ENCODE measurements at places on chromosomes 3 and 15.
A peak's percentile ranks its signal among the peaks of the same experiment; 100 is the strongest.

DNA sequence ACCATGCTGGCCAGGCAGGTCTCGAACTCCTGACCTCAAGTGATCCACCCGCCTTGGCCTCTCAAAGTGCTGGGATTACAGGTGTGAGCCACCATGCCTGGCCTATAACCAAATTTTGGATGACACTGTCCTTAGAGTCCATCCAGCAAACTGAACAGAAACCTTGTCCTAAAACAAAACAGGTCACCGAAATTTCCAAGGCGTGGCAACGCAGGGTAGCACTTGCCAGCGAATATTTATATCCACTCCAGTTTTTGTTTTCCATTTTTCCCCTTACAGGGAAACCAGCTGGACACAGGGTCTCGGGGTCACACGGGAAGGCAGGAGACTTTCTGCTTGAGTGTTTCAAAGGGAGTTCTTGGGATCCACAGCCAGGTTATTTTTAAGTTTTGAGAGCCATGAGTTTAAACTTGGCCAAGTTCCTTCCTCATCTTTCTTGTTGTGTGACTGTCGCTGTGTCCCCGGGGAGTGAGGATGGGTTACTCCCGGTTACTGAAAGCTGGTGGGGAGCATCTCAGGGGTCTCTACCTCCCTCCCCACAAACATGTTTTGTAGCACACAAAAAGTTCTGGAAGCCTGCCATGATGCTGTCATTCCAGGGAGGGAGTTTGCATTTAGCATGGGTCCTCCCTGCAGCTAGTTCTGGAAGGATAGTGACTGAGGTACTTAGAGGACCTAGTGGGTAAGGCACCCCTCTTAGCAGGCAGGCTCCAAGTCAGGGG is 12.6 kb downstream of the LIMD1 start:
- DNase-seq = no peak

DNA sequence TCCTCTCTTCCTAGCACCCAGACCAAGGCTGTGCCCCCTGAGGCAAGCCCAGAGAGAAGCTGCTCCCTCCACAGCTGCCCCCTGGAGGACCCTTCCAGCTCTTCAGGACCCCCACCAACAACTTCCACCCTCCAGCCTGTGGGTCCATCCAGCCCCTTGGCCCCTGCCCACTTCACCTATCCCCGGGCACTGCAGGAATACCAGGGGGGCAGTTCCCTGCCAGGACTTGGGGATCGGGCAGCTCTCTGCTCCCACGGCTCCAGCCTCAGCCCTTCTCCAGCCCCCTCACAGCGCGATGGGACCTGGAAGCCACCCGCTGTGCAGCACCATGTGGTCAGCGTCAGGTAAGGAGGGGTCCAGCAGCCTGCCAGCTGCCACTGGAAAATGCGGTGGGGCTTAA is 5.6 kb downstream of the DISP2 start:
- no peak for DNase-seq

DNA sequence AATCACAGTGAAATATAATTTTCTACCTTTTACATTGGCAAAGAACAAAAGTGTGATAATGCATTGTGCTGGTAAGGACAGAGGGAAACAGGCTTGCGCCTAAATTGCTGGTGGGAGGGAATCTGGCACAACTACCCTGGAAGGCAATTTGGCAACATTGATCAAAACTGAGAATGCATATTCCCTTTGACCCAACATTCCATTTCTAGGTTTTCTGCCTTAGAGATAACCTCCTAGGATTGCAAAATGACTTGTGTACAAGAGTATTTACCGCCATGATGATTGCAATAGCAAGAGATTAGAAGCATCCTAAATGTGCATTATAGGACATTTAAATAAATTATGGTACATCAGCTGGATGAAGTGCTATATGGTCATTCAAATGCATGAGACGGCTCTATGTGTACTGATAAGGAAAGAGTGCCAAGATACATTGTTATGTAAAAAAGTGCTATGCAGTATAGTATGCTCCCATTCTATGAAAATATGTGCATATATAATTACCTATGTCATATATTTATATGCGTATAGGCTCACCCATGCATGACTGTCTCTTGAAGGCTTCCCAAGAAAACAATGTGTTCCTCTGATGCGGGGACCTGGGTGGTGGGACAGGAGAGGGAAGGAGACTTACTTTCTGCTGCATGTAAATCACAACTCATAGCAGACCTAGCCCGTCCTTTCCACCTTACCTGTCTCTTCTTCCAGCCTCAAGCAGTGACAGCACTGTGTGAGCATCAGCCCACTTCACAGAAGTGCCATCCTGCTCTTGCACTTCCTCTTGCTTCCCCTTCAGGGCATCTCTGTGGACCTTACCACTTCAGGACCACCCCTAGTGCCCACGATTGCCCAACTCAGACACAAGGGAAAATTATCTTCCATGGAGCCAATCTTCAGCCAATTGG is 249.9 kb upstream of the TLE3 start:
- no peak for DNase-seq

GRCh38 chr3:154536751-154537150 is 106.8 kb upstream of the GPR149 start:
- no peak for DNase-seq

GRCh38 chr3:52983336-52983807 is 62.5 kb downstream of the SFMBT1 start:
- no peak for DNase-seq

- DNase-seq = no peak
These were observed 90.6 kb upstream of the RNF7 start for GRCh38 chr3:141647562-141647915.

DNA sequence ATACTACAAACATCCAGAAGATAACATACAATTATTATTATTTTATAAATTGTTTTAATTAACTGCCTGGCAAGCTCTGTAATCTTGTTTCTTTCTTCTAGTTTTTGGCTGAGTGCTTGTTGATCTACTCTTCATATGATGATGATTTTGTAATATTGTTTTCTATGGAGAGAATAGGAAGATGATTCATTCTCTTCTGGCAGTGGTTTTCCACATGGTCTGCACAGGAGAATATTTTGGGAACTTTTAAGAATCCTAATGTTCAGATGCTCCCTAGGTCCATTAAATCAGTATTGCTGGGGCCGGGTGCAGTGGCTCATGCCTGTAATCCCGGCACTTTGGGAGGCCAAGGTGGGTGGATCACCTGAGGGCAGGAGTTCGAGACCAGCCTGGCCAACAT is 37.6 kb downstream of the CACNA2D3 start:
- DNase-seq = no peak

- no peak for DNase-seq
These were observed 3.2 kb downstream of the PTPRG start for GRCh38 chr3:61564395-61565059.

DNA sequence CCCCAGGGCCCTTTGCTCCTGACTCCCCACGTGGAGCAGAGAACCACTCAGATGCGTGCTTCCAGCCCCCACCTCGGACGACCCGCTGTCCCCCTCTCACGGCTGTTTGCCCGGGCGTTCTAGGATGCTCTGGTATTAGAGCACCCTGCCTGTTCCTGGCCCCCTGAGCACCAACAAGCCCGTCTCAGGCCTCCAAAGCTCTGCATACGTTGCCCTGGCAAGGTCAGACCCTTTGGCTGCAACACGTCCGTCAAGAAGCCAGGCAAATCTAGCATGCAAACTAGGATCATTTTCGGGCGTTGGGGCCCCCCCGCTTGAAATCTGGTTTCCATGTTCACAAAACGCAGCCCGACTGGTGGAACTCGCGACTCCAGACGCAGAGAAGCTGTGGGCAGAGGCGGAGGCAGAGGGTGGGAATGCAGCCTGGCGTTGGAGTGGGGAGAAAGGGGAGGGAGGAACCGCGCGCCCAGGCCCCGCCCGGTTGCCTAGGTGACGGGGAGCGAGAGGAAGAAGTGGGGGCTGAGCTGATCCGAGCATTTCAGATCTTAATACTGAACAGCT is 86.2 kb upstream of the PIAS1 start:
- peak; percentile 64 for DNase-seq

DNA sequence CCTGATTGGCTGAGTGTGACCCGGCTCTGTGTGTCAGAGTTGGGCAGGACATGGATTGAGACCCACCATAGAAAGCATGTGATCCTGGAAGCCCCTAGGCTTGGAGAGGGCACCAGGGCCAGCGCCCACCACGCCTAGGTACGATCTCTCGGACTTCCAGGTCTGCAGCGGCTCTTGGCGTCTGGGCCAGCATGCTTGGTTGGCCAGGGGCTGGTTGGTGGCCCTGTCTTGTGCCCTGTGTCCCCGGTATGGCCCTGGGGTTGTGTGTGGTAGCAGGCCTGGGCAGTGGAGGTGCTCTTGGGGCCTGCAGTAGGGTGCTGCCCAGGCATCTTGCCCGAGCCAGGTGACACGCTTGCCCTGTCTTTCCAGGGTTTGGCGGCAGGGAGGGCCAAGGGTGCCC is 210.6 kb downstream of the UBE3A start:
- no peak for DNase-seq

DNA sequence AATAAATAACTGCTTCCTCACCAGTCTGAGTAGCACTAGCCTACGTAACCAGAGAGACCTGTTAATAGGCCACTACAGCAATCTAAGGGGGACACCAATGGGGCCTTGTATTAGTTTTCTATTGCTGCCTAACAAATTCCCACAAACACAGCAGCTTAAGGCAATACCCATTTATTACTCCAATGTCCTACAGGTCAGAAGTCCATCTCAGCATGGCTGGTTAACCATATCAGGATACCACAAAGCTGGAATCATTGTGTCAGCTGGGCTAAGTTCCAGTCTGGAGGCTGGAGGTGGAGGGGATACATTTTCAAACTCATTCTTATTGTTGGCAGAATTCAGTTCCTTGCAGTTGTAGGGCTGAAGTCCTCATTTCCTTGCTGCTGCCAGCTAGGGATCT is 331.9 kb downstream of the ULK4 start:
- DNase-seq = no peak

DNA sequence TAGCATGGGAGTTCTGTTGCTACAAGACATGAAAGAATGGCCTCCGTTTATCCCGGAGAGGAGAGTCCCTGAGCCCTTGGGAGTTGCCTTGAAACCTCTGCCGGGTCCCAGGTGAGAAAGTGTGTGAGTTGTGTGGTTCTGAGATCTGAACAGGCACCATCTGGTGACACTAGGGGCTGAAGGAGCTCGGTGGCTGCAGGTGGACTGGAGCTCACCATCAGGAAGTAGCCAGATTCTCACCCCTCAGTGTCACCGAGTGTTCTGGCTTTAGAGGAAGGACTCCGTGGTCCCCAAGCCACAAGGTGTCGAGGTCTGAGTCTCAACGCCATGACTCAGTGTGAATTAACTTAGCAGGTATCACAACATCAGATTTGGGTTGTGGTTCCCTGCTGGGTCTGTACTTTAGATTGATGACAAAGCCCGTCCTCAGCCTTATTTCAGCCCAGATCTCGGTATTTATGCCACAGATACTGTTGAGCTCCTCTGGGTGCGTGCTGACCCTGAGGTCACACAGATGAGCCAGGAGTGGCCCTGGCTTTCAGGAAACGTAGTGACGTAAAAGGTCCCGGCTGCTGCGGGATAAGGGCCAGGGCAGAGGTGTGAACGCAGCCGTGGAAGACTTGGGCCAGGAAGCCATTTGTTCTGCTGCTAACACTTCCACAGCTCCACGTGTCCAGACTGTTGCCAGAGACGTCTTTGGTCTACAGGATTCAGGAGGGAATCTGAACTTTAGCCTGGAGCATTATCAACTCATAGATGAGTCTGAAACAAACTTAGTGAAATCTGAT is 54.4 kb downstream of the PGPEP1L start:
- DNase-seq = no peak

- DNase-seq = no peak
These were observed 91.9 kb downstream of the WDR76 start for GRCh38 chr15:43918717-43919116.

DNA sequence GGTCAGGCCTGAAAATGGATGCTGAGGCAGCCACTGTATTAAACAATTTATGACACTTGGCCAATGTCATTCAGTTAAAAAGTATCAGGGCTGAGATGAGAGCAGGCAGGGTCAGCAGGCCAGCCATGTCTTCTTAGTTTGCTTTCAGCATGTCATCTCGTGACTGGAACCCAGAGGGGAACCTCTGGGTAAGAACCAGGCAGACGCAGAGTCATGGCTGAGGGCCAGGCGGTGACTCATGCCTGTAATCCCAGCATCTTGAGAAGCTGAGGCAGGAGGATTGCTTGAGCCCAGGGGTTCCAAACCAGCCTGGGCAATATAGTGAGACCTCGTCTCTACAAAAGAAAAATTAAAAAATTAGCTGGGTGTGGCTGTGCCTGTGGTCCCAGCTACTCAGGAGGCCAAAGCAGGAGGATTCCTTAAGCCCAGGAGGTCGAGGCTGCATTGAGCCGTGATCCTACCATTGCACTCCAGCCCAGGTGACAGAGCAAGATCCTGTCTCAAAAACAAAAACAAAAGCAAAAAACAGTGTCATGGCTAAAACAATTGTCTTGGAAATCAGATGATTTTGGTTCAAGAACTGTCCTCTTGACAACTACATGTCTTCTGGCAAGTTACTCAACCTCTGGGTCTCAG is 11.7 kb downstream of the BCL2L10 start:
- no peak for DNase-seq
